ENCODE measurements at places on chromosomes 11 and 22.

DNA sequence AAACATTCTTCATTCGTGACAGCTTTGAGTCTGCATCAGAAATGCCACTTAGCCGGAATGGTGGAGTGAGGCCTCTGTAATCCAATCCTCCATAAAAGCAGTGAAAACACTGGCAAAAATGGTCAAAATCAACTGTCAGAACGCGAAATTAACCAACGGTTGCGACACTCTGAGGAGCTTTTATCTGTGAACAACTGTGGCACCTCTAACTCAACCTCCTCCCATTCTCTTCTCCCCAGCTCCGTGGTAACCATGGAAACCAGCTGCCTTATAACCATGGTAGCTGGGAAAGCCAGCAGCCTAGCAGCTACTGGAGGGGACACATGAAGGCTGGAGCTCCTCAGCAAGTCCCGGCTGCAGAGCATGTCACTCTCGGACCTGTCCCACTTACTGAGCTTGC, 20.3 kb downstream of the AP2A2 start:
- peak; percentile 42 for DNase-seq

GRCh38 chr22:34917239-34917638, 148.7 kb upstream of the ISX start:
- no peak for DNase-seq

- no peak for DNase-seq
Observed at GRCh38 chr11:93067881-93068390, 98.5 kb downstream of the MTNR1B start.

GRCh38 chr11:72354356-72355115, 79.8 kb downstream of the CLPB start:
- DNase-seq = no peak

- DNase-seq = no peak
Observed at GRCh38 chr11:121328967-121329679, 36.6 kb downstream of the SC5D start.

DNA sequence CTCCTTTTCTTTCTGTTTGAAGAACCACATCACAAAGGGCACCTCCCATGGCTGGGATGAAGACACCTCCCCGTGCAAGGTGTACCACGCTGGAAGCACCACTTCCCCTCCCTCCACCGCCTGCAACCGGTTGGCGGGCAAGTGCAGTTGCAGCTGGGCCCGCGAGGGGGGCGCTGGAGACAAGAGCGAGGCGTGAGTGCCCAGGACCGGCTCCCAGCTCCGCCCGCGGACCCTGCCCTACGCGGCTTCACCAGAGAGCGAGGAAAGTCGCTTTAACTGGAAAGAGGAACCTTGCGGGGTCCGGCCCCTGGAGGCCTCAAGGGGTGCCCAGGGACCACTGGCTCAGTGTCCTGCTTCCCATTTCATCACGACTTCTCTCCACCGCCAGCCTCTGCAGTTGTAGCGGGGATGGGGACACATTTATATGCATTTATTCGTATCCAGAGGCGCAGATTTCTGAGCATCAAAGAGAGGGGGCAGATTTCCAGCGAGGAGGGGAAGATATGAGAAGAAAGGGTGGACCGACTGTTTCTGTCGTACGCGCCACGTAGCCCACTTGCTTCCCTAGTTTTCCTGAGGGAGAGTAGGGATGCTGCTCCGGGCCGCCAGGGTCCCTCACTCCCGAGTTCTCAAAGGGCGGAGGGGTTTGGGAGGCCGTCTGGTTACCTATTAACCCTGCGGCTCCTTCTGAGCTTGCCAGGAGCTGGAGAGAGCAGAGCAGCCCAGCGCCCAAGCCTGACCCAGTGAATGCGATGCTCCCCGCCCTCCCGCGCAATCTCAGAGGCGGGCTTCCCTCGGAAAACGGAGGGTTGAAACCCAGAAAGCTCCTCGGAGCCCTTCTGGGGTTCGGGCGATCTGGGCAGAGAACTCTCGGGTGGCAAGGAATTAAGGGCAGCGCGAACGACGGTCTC, 3.5 kb downstream of the ESAM start:
- DNase-seq = peak; percentile 30

GRCh38 chr11:12186701-12187100, 76.3 kb downstream of the MICAL2 start:
- DNase-seq = no peak

GRCh38 chr11:110362971-110363509, 66.6 kb upstream of the RDX start:
- no peak for DNase-seq

GRCh38 chr11:46334211-46334610, 13.1 kb upstream of the DGKZ start:
- no peak for DNase-seq

DNA sequence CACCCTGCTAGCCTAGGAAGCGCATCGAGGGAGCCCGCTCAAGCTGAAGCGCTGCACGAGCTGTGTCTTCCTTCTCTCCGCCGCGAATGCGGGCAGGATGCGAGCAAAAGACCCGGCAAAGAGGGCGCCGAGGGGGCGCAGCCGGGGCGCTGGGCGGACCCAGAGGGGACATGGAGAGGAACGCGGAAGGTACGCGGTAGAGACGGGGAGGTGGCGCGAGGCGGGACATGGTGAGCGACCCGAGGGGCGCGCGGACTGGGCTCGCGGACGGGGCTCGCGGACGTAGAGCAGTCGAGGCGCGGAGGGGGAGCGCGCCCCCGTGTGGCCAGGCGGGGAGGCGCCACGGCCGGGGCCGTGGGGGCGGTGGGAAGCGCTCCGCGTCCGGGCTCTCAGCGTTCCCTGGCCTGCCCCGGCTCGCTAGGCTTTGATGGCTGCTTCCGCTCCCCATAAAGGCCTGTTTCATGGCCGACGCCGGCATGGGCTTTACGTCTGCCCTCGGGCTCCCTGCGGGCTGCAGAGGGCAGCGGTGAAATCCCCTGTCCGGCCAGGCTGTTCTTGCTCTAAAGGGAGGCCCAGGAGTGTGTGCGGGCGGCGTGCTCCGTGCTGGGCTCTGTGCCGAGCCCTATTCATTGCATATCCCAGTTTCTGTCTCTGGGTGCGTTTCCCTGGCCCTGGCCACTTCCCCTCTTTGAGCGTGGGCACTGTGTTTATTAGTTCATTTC, 31.2 kb upstream of the TRIM29 start:
- peak; percentile 31 for DNase-seq
